ENCODE measurements at places on chromosomes 1 and 21.

DNA sequence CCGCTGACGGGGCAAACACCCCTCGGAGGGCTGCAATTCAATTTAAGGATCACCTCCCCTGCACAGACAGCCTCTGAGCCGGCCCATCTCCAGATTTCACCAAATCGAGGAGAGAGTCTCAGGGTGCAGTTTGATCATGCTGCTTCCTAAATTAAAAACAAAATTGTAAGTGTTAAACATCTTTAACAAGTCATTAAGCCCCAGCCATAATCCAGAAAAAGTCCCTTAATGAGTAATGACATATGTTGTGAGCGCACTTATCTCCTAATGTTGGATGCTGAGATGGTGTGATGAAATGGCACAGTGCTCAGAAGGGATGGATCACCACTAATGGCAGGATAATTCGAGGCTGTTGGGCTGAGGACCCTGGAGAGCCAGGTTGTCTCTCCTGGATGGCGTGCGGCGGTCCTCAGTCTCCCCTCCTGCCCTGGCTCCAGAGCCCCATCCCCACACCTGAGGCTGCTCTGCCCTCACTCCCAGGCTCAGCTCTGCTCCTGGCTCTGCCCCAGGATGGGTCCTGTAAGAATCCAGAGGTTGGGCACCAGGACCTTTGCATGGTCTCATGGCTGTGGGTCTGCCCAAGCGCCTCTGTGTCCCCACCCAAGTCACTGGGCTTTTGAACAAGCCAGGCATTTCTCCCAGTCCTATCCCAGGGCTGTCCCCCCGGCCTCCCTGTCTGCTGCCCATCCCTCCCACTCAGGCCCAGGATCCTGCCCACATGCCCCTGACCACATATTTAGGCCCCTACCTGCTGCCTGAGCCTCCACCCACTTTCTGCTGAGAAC, 224.4 kb upstream of the POU3F1 start:
- no peak for ATAC-seq

DNA sequence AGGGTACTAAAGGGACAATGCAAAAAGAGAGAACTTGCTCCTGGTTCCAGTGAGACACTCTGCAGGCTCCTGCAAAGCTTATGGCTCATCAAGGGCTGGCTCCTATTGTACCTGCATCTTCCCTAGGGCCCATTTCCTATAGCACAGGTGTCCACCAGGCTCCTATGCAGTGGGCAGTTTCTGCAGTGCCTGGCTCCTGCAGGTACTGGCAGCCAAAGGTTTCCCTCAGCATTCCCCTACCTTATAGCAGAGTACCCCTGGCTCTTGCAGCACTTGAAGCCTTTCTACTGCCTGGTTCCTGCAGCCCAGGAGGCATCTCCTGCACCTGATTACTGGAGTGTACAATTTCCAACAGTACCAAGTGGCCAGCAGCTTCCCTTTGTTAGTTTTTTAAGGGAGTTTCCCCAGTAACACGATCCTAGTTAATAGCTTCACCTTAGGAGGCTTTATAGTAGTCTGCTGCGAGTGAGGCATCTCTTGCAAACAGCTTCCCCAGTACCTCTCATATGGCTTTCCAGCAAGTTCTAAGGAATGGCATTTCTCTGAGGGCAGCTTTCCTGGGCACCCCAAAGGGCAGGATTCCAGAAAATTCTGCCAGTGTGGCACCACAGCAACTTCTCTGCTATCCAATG, 141.7 kb downstream of the DENND1B start:
- ATAC-seq = no peak

- ATAC-seq = no peak
Observed at GRCh38 chr1:97505289-97505688, 415.5 kb downstream of the DPYD start.

DNA sequence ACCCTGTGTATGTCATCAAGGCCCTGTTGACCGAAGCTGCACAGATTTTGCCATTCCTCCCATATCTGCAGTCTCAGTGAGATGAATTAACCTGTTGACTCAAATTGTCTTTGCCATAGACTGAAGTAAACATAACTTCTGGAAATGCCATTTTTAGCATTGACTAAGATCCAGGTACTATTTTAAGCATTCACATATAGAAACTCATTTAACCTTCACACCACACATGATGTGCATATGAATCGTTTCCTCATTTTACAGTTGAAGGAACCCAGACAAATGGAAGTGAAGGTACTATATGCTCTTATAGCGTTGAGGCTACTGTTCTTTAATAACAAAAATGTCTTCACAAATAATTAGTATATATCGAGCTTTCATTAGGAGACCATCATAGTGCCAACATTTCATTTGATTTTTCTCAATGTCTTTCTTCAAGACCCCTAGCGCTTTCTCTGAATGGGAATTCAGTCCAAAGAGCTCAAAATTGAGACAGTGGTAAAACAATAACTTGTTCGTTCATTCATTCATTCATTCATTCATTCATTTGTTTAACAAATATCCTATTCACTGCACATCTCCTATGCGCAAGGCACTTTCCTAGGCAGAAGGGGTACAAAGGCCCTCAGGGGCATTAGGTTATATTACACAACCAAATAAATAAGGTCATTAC, 444.7 kb downstream of the ADGRL2 start:
- no peak for ATAC-seq

DNA sequence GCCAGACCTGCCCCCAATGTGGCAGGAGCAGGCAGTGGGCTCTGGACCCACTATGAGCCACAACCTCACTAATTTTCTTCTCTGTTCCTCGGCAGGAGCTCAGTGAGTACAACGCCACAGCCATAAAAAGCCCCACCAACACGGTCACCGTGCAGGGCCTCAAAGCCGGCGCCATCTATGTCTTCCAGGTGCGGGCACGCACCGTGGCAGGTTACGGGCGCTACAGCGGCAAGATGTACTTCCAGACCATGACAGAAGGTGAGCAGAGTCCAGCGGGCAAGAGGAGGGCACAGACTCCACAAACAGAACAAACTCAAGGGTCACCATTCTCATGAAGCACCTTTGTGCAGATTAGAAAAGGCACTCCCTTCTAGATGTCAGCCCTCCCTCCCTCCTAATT, 79.9 kb downstream of the LACTBL1 start:
- ATAC-seq = no peak
